ENCODE measurements at places on chromosomes 2 and 18. TPM values are rescaled to one million over a fixed set of nuclear protein-coding genes. Genes with fewer than 3 reads are reported as not detected.

Gene G6PC2
- total RNA-seq = not detected

Gene FEV
- not detected for total RNA-seq

Gene TMEM247
- total RNA-seq = not detected

Gene TMEM163
- total RNA-seq = 0.12 TPM

Gene FLACC1
- 1.9 TPM for total RNA-seq

Gene HRH4
- total RNA-seq = not detected

Gene INHA
- total RNA-seq = not detected

Gene KRTCAP3
- 0.32 TPM for total RNA-seq

Gene NT5DC4
- total RNA-seq = not detected

Gene NEUROD1
- total RNA-seq = not detected

Gene GPR35
- 0.32 TPM for total RNA-seq

Gene ALPP
- not detected for total RNA-seq

Gene SLC9A4
- under 0.01 TPM for total RNA-seq

Gene E2F6
- total RNA-seq = 16.3 TPM

Data from hair follicle dermal papilla cell (primary cell).